ENCODE measurements at places on chromosomes 6 and 20.
A peak's percentile ranks its signal among the peaks of the same experiment; 100 is the strongest.

DNA sequence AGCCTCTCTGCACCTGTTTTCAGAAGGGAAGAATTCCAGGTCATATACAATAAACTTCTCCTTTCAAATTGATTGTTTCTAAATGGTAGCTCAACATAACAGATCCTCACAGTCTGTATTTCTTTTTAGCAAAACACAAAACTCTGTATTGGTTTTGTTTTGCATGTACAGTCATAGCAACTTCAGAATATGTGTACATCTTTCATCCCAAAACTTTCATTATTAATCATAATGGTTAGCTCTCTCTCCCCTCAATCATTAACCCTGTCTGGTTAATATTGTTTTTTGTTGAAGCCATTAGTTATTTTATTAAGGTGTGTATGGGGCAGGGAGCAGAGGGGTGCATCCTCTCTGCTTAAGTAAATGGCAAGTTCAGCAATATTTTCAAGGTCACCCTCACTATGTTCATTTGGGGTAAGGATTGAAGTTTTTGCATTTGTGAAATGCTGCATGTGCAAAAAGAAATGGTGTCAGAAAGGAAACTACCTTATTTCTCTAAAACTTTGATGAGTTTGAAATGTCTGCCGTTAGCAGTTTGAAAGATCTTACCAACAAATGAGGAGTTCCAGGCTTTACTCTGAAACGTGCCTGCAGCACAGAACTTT lies 136.8 kb upstream of the BTBD3 start:
- no peak for DNase-seq

GRCh38 chr20:17525650-17526049 lies 5.5 kb downstream of the BFSP1 start:
- peak; percentile 69 for DNase-seq

GRCh38 chr6:13902922-13903321 lies 21.8 kb upstream of the RNF182 start:
- no peak for DNase-seq

DNA sequence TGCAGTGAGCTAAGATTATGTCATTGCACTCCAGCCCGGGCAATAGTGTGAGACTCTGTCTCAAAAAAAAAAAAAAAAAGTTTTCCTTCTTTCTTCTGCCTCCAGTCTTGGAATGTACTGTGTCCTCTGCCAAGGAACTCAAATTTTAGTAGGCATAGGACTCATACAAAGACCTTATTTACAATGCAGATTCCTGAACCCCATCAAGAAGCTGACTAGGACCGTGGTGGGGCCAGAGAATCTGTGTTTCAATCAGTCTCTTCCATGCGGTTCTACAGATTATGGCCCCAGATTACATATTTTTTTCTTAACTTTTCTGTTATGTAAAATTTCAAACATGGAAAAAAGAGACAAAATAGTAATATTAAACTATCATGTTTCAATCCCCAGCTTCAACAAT lies 29.8 kb upstream of the PIM1 start:
- DNase-seq = no peak

- DNase-seq = no peak
Observed at GRCh38 chr6:30740540-30740870, 2.0 kb downstream of the FLOT1 start.

DNA sequence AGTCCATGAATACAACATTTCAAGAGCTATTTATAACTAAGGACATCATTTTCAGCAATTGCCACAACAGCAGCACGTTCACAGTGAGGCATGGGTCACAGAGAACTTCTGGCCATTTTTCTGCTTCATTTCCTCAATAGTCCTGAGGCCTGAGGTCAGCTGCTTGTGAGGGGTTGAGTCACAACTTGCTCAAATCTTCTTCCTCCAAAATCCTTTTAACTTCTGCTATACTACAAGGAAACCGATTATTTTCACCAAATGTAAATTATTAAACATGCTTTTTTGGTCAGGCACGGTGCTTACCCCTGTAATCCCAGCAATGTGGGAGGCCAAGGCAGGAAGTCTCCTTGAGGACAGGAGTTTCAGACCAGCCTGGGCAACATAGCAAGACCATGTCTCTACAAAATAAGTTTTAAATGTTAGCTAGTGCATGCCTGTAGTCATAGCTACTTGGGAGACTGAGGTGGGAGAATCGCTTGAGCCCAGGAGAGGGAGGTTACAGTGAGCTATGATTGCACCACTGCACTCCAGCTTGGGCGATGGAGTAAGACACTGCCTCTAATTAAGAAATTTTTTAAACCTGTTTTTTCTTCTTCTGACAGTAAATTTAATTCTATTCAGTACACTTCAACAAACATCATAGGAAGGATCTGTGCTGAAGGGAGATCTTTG lies 11.1 kb upstream of the SLC16A10 start:
- no peak for DNase-seq

- DNase-seq = no peak
Observed at GRCh38 chr6:69601132-69601531, 195.7 kb downstream of the LMBRD1 start.

DNA sequence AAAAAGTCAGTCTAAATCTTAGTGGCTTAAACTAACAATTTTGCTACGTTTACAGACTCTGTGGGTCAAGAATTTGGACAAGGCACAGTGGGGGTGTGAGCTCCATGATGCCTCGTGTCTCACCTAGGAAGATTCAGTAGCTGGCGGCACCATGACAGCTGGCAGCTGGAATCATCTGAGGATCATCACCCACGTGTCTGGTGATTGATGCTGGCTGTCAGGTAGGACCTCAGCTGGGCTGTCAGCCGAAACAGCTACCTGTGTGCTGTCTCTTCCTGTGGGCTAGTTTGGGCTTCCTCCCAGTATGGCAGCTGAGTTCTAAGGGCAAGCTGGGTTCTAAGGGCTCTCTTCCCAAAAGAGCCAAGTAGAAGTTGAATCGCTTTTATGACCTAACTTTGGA lies 26.4 kb upstream of the DLGAP4 start:
- no peak for DNase-seq

DNA sequence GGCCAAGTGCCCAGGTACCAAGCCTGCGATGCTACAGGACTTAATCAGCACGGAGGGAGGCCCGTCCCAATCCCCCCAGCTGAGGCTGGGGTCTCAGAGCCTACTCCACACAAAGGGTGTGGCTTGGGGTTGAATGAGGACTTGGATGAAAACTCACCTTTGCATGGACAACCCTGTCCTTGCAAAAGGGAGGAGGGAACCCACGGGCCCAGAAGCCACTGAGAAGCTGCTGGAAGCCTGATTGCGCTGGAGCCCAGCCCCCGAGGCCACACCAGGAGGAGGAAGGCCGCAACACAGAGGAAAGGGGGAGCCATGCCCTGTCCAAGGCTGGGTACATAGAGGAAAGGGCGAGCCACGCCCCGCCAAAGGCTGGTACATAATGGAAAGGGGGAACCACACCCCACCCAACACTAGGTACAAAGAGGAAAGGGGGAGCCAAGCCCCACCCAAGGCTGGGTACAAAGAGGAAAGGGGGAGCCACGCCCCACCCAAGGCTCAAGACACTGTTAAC lies 158.8 kb downstream of the DLL1 start:
- no peak for DNase-seq

GRCh38 chr6:161200610-161201370 lies 73.1 kb downstream of the AGPAT4 start:
- no peak for DNase-seq

DNA sequence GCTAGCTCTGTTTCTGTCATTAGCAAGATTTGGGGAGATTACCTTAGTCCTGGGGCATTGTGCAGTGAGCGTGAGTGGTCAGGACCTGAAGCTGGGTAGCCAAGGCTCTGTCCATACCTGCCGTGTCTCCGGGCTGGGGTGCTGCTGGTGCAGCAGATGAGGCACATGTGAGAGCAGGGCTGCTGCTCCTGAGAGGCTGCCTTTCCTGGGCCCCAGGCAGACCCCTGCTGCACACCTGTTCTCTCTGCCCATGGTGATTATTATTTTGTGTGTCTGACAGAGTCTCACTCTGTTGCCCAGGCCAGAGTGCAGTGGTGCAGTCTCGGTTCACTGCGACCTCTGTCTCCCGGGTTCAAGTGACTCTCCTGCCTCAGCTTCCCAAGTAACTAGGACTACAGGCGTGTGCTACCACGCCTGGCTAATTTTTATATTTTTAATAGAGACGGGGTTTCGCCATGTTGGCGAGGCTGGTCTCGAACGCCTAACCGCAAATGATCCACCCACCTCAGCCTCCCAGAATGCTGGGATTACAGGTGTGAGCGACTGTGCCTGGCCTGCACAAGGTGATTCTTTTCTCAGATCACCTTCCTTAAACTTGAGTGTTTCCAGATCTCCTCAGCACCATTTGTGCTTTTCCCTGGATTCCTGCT lies 36.8 kb upstream of the IRF4 start:
- DNase-seq = no peak

- no peak for DNase-seq
Observed at GRCh38 chr6:16947375-16948015, 154.4 kb upstream of the STMND1 start.

All from NCI-H510A treated with DMSO at 0.1 percent for 48 hours (cell line).